OCI-LY7 (cell line): ENCODE measurements at places on chromosomes 3 and 15.

- peak; percentile 31 for DNase-seq
These were observed 77.0 kb upstream of the HEG1 start for GRCh38 chr3:125132815-125133214.

DNA sequence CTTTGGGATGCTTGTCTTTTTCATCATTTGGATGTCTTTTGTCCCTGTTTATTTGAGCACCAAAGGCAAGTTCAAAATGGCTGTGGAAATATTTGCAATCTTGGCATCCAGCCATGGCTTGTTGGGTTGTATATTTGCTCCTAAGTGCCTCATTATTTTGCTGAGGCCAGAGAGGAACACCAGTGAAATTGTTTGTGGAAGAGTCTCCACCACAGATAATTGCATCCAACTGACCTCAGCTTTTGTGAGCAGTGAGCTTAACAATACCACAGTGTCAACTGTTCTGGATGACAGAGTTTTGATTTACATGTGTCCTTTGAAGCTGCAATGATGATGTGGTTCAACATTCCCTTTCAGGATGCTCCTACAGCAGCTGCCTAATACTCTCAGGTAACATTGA is 83.0 kb upstream of the KCNAB1 start:
- no peak for DNase-seq

DNA sequence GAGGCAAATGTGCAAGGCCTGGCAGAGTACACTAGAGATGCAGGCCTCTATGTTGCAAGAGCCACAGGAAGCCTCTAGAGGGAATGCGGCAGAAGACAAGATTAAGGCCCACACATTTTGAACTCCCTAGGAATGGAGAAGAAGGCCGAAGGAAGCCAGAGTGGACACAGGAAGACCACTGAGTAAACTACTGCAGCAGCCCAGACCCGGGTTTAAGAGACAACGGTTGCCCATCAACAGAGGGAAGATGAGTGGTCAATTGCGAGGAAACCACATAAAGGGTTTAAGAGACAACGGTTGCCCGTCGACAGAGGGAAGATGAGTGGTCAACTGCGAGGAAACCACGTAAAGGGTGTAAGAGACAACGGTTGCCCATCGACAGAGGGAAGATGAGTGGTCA is 14.6 kb downstream of the CHSY1 start:
- DNase-seq, result no peak

DNA sequence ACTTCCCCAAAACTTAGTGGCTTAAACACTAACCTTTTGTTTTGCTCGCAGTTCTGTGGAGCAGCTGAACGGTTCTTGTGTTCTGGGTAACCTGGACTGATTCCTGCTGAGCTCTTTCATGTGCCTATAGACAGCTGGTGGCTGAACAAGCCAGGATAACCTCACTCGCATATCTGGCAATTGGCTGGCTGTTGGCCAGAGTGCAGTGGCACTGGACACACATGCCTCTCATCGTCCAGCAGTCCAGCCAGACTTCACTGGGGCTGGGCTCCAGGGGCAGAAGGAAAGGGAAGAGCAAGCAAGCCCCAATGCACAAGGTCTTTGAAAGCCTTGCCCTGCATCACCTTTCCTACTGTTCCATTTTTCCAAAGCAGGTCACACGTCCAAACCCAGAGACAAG is 53.6 kb upstream of the GATA2 start:
- DNase-seq, result no peak

DNA sequence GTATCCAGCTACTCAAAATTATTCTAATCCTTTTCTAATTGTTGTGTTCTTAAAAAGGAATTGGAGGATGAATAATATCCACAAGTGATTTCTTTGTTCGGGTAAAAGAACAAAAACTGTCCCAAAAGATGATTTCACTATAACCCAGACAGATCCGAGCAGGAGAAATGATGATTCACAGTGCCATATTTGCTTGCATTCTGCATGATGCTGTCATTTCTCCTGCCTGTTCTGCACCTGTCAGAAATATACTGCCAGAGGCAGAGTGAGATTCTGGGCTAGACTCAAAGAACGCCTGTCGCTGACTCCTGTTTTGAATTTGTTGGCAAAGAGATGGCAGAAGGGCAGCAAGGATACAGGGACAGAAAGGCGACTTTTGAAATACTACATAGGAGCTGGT is 34.7 kb upstream of the SLC24A5 start:
- no peak for DNase-seq

DNA sequence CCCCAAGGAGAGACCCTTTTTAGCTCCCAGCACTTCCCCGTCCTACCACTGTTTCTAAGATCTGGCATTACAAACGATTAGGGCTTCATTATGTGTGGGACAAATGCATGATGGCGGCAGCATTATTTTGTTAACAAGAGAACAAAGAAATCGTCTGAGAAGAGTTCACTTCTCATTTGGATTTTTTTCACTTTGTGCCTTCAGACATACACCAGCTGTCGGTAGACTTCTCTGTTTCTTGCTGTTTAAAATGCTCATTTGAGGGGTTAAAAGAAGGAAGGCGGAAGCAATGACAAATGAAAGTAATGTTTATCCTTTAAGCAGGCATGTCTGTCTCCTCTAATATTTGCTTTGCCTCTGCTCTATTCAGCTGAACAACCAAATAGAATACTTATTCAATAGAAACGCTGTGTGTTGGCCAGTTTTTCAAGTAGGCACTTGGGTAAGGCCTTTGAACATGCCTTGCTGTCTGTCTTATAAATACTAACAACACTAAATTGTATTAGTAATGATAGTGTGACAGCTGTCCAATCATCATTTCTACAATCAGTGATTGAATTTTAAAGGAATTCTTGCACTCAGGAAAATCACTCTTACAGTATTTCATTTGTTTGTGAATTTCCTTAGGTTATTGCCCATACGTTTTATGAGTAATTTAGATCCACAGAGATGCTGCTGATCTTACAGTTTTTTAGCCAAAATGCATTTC is 382.4 kb downstream of the IL5RA start:
- no peak for DNase-seq

DNA sequence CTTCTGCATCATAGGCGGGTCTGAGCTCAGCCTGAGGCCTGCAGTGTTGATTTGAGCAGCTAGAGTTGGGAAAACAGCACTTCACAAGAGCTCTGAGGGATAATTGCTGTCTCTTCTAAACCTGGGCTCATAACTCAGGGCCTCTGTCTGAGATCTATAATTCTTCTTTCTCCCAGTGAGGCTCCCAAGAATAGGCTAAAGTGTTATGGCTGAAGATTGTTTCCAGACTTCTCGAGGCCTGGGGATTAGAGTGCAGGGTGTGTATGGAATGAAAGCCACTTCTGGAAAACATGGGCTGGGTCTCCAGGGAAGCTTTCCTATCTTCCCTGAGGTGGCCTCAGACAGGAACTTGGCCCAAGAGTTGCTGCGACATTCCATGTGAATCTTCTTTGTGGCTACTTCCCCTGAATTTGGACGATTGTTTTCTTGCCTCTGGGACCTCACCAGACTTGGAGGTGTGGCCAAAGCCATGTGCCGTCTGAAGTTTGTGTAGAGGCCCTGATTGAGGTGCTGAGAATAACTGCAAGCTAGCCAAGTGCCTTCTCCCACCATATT is 26.5 kb downstream of the MTMR14 start:
- no peak for DNase-seq

DNA sequence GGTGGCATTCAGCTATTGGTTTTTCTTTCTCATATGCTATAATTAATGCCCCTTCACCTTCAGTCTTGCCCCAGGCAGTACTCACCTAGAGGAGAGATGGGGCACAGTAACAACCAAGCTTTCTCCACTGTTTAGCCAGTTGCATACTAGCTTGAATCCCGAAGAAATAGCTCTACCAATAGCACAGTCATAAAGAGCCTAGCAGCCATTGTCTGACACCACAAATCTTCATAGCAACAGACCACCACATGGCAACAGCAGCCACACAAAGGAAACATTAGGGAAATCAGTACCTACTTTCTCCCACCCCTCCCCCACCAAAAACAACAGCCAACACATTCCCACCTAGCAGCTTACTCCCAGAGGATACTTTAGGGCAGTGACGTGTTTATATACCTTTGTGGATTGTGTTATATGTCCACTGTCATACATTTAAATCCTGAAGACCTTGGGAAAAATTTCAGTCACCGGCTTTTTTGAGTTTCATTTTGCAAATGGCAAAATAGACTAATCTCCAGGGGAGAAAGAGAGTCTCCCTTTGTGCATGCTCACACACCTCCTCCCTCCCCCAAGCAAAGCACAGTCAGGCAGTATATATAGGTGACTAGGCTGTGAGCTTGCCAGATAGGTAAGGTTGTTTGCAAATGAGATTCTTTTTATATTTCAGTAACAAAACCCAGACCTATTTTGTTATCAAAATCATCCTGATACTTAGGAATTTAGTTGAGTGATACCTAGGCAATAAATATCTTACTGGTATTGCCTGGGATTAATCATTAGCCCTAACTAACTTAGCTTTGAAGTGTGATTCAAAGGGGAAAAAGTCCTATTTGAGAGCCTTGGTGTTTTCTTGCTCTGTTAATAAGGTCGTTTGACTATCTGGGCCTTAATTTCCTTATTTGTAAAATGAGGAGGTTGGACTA is 140.6 kb downstream of the RBPMS2 start:
- DNase-seq, result no peak

- DNase-seq, result no peak
These were observed 45.8 kb upstream of the ATP2B2 start for GRCh38 chr3:10551139-10551538.

- peak; percentile 77 for DNase-seq
These were observed 37.8 kb downstream of the ZNF445 start for GRCh38 chr3:44439499-44440295.

GRCh38 chr3:114356066-114356465 is 62.2 kb downstream of the TIGIT start:
- no peak for DNase-seq

DNA sequence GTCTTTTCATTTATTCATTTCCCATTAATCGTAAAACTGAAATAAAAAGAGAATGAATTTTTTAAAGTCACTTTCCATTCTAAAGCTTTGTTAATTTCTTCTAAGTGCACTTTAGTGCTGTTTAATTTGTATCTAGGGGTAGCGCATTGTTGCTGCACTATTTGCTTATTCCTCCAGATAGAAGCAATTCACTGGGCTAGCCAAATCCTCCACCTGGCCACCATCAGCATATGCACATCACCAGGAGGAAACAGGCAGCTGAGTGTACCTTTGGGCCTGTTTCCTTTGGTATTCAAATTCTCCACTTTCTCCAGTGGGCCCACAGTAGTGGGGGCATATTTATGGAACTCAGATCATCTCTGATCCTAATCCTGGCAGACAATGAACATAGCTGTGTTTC is 29.8 kb upstream of the CPB1 start:
- DNase-seq, result no peak

DNA sequence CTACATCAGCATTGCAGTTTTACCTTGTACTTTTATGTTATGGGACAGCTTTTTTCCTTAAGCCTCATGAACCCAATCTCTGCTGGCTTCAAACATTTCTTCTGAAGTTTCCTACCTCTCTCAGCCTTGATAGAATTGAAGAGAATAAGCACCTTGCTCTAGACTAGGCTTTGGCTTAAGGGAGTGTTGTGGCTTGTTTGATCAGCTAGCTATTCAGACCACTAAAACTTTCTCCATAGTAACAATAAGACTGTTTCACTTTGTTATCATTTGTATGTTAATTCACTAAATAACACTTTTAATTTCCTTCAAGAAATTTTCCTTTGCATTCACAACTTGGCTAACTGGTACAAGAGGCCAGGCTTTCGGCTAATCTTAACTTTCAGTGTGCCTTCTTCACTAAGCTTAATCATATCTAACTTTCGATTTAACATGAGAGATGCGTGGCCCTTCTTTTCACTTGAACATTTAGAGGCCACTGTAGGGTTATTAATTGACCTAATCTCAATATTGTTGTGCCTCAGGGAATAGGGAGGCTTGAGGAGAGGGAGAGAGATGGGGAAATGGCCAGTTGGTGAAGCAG is 8.1 kb upstream of the TIGIT start:
- no peak for DNase-seq

DNA sequence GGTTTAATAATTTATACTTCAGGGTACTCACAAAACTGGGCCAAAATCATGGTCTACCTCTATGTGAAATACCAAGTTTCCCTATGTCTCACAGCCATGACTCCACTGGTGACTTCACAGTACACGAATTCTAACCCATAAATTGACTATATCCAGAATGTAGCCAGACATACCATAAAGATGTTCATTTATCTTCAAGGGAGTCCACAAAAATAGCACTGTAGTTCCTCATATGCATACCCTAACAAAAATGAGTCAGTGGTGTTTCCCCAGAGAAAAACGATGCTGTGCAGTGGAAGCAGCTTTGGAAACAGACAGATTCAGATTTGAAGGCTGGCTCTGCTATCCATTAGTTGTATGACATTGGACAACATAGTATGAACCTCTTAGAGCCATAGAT is 438.8 kb downstream of the FHIT start:
- DNase-seq, result no peak

DNA sequence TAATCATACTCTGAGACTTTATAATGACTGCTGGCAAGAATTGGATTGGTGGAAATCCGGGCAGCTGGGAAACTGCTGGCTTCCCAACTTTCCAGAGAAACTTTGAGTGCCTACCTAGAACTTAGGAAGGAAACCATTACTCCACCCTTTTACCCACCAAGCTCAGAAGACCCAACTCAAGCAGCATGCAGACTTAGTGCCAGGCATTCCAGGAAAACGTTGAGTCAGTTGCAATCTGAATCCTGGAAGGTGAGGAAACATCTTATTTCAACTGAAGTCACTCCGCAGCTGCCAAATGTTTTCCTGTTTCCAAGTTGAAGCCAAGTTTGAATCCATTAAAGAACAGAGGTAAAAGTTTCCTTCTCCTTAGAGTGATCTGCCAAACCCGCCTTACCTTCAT is 126.5 kb downstream of the ZNF385D start:
- DNase-seq, result no peak

DNA sequence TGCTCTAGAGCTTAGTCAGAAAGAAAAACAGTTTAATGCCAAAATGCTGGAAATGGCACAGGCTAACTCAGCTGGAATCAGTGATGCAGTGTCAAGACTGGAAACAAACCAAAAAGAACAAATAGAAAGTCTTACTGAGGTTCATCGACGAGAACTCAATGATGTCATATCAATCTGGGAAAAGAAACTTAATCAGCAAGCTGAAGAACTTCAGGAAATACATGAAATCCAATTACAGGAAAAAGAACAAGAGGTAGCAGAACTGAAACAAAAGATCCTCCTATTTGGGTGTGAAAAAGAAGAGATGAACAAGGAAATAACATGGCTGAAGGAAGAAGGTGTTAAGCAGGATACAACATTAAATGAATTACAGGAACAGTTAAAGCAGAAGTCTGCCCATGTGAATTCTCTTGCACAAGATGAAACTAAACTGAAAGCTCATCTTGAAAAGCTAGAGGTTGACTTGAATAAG is 150.5 kb upstream of the LRRFIP2 start:
- DNase-seq, result no peak
